Islet precursor cell (in vitro differentiated cells): ENCODE measurements at places on chromosomes 3 and 15.

GRCh38 chr3:153978006-153978405, 143.2 kb upstream of the ARHGEF26 start:
- no peak for DNase-seq

GRCh38 chr15:92294759-92295158, 98.9 kb upstream of the ST8SIA2 start:
- no peak for DNase-seq

- no peak for DNase-seq
These were observed 526 bp downstream of the ADIPOQ start for GRCh38 chr3:186843039-186843432.

GRCh38 chr3:36259580-36259979, 120.7 kb upstream of the STAC start:
- no peak for DNase-seq

- DNase-seq: no peak
These were observed 266.9 kb downstream of the KCNMB2 start for GRCh38 chr3:178802993-178803693.

DNA sequence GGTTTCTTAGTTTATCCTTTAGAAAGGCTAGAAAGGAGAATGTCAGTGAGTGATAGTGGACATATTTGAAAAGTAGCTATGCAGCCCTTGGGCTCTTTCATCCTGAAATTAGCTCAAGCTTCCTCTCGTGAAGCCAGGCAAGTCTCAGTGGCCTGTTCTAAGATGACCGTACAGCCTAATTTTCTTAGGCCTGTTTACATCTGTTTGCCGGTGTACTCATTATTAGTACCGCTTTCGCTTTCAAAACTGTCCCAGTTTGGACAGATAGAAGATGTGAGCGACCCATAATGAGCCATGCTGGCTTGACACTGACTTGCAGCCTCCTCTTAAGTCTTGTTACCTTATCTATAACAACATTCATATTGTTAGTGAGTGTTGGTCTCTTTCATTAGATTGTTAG, 5.7 kb upstream of the ARL14 start:
- DNase-seq: no peak

DNA sequence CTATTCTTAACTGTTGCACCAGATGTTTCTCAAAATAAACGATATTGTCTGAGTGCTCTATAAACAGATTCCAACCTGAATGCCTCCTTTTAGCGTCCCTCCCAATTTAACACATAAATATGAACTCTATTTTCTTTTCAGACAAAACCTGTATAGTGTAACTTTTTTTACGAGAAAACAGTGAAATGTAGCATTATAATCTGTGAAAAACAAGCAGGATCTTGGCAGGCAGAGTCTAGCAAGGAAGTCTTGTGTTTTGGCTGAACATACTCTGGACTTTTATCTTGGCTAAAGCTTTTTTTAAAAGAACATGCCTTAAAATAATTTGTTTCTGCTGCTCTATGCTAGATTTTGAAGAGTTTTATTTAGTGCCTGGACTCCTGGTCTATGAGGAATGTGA, 150.5 kb downstream of the ROBO2 start:
- DNase-seq: no peak
